ENCODE measurements at places on chromosomes 1 and 21.

DNA sequence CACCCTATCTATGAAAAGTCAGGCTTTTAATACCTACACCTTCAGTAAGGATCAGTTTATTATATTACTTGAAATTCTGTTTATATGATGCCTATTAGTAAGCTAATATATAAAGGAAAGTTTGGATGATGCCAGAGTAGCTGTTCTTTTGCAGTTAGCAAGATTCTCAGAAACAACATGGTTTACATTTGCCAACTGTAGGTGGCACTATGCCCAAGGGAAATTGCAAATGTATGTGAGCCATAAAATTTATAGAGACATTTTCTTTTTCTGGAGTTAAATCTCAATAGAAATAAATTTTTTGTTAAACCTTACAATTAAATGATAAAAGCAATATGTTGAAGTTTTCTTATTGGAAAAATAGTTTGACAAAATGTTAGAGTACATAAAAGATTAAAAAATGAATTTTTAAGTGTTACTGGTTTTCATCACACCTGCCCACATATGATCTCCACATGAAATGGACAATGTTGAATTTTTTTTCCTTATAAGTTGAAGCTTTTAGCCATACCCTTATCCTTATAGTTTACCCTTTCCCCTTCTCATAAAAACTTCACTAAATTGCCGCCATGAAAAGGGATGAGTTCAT, 32.1 kb upstream of the EPHX4 start:
- peak; percentile 38 for DNase-seq

DNA sequence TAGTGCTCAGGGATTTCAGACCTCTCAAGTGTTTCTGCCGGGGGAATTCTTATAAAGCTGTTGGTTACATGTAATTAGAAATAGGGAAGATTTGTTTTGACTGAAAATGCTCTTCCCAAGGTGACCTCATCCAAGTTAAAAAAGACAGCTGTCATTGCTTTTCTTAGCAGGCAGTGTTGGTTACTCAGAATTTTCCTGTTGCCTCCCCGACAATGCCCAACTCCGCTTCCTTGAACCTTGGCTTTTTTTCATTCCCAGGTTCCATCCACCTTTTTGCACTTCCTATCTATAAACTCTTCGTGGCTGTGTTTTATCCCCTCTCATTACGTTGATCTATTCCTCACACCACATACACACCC, 825 bp upstream of the DPH5 start:
- DNase-seq = no peak

DNA sequence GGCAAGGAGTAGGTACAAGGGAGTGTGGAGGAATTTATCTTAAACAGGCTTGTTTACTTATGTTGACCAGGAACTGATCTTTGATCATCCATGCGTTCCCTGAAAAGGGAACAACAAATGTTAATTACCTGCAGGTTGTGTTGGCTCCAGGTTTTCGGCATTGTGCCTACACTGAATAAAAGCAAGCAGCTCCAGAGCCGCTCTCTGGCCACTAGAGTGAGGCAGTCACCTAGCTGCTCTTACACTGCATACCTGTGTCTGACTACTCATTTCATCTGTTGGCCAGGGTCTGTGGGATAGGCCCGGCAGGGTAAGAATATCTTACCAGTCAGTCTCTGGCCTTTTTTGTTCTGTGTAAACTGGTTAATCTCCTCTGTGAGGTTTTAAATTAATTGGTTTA, 183.6 kb downstream of the HFM1 start:
- DNase-seq = no peak

GRCh38 chr1:200242110-200243041, 167.5 kb downstream of the ZNF281 start:
- DNase-seq = no peak

DNA sequence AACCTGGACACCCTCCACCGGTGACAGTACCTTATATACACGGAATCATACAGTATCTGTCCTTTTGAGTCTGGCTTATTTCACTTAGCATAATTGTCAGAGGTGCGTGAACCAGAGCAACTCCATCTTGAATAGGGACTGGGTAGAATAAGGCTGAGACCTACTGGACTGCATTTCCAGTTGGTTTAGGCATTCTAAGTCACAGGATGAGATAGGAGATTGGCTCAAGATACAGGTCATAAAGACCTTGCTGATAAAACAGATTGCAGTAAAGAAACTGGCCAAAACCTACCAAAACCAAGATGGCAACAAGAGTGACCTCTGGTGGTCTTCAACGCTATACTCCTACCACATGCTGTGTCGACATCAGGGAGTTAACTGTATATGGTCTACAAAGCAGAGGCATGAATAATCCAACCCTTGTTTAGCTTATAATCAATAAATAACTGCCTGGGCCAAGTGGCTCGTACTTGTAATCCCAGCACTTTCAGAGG, 1.4 kb upstream of the FDPS start:
- DNase-seq = peak; percentile 81

- DNase-seq = no peak
These were observed 8.4 kb upstream of the VCAM1 start for GRCh38 chr1:100710906-100711682.

- no peak for DNase-seq
These were observed 31.7 kb upstream of the KLF17 start for GRCh38 chr1:44086692-44087474.

- no peak for DNase-seq
These were observed 431 bp downstream of the ARPC5 start for GRCh38 chr1:183635099-183635605.

GRCh38 chr1:24502065-24502708, 449 bp upstream of the RCAN3 start:
- no peak for DNase-seq

GRCh38 chr1:26824731-26825130, 1.8 kb upstream of the ZDHHC18 start:
- no peak for DNase-seq

DNA sequence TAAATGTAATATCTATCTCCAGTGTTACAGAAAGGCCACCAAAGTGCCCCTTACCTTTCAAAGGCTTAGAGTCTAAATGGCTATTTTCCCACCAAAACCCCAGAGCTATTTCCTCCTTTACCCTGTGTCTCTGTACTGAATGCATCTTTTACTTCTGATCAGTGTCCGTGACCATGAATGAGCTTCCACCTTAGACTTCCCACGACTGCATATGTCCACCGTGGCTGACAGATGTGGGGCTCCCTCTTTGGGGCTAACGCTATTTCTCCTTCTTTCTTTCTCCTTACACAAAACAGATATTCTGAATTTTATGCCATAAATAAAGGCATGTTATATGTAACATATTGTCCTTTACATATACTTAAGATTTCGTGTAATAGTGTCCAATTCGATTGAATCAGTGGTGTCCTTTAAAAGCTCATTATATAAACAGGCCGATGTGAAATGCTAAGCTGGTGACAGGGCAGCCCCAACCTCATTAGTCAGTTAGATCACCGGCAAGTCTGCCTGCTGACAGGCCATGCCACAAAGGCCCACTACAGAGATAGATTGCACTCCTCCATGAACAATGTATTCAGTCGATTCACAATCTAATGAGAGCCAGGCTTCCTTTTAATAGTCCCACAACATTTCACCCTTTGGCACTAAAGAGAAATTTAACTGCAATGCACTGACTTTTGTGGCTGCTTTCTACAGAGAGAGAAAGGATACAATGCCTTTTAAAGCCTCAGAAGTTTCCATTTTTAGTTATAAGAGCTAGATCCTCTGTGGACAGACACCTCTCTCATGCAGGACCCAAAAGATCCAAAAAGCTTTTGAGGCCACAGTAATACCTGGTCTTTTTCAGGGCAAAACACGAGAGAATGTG, 297.9 kb downstream of the PCP4 start:
- DNase-seq = no peak

- no peak for DNase-seq
These were observed 19.2 kb upstream of the UBR4 start for GRCh38 chr1:19229229-19229628.

DNA sequence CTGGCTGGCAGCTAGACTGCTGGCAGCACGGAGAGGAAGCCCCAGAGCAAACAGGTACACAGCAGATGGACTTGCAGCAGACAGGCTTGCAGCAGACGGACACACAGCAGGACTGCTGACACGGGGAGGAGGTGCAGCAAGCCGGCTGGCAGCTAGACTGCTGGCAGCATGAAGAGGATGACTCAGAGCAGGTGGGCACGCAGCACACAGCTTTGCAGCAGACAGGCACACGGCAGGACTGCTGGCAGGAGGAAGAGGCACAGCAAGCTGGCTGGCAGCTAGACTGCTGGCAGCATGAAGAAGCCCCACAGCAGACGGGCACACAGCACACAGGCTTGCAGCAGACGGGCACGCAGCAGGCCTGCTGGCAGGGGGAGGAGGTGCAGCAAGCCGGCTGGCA, 498 bp downstream of the KRTAP10-2 start:
- DNase-seq = no peak

DNA sequence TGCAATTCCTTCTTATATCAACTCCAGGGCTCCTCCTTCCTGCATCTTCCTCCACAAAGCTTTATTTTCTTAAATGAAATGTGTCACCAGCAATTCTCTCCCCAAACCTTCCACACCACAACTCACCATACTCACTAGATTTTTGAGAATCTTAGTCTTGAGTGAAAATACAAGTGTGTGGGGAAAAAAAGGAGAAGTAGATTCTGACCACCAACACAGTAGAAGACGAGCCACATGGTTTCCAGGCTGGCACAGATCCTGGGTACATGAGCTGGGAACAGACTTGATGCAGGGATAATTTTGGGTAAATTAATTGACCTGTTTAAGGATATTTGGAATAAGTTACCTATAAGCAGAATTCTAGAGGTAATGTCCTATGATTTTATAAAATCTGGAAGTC, 72.8 kb upstream of the KCNJ15 start:
- DNase-seq = no peak

DNA sequence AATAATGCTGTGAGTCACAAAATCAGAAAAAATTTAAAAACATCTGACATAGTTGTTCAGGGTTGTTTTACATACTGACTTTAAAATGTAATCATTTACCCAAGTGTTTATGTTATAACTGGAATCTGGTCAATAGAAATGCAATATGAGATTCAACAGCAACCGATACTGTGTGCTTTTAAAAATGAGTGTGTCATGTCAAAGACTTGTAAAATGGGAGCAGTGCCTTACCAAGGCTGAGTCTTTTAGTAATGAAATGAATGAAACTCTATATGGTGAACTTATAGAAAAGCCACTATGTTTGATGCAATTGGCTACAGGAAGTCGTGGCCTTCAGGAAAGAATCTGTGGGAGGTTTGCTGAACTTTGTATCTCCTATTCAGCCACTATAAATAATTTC, 570.2 kb downstream of the DPYD start:
- no peak for DNase-seq

GRCh38 chr1:59126366-59126765, 170.5 kb upstream of the FGGY start:
- no peak for DNase-seq

GRCh38 chr1:108188801-108189200, 11.3 kb downstream of the SLC25A24 start:
- no peak for DNase-seq

DNA sequence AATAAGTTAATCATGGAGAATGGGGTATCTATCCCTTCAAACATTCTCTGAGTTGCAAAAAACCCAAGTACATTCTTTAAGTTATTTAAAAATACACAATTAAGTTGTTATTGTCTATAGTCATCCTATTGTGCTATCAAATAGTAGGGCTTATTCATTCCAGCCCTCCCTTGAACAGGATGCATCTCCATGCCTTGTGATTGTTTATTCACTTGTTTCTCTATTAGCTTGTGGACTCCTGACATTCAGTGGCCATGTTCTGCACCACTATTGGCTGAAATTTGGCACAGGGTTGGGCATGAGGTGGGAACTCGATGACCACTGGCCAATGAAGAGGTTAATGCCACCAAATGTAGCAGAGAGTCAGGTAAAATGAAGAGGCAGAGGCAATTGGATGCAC, 272.8 kb downstream of the TNR start:
- DNase-seq = no peak

DNA sequence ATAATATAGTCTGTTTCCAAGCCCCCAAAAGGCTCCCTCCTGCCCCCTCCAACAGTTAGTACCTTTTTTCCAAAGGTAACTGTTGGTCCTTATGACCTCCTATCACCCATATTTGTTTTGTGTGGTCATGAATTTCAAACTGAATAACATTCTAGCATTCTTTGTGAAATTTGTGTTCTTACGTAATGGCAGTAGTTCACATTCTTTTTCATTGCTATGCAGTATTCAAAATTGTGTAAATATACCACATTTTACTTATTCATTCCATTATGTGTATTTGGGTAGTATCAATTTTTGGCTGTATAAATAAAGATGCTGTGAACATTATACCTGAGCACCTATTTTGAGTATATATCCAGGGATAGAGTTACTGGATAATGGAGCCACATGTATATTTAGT, 13.4 kb downstream of the RNF11 start:
- DNase-seq = no peak

GRCh38 chr1:169601096-169601881, 15.0 kb upstream of the F5 start:
- DNase-seq = peak; percentile 3

GRCh38 chr21:14603202-14603601, 57.1 kb upstream of the SAMSN1 start:
- DNase-seq = no peak

- no peak for DNase-seq
These were observed 42.9 kb downstream of the CAMK2N1 start for GRCh38 chr1:20442920-20443625.

- DNase-seq = no peak
These were observed 20.9 kb downstream of the SH2D2A start for GRCh38 chr1:156795787-156796186.

GRCh38 chr1:183310753-183311479, 107.3 kb downstream of the NMNAT2 start:
- no peak for DNase-seq

- no peak for DNase-seq
These were observed 3.2 kb downstream of the UBASH3A start for GRCh38 chr21:42406866-42407265.

GRCh38 chr1:17233675-17234320, 15.1 kb upstream of the PADI3 start:
- DNase-seq = no peak

DNA sequence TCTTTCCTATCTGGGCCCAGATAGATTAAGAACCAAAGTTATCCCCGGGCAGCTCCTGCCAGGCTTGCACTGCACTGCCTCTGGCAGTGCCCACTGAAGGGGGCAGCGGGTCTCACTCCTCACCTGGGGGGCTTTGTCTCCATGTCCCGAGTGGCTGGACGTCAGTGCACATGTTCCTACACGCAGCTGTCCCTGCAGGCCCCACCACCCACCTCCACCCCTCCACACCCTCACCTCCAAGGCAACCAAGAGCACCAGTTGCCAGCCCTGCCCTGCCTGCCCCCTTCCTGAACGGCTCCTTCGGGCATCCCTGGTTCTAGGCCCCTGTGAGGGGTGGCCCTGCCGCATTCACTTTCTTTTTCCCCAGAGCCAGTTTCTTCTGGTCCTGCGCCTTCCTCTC, 147.2 kb downstream of the PEX14 start:
- DNase-seq = no peak

- no peak for DNase-seq
These were observed 686.9 kb downstream of the LRRIQ3 start for GRCh38 chr1:73511038-73511437.

GRCh38 chr1:56617141-56617540, 28.0 kb upstream of the PRKAA2 start:
- no peak for DNase-seq

GRCh38 chr1:236228411-236228810, 53.3 kb downstream of the ERO1B start:
- no peak for DNase-seq

GRCh38 chr1:32071758-32072621, 749 bp upstream of the TMEM39B start:
- no peak for DNase-seq

All from SK-N-DZ (cell line).